NCI-H510A treated with DMSO at 0.1 percent for 48 hours (cell line): ENCODE measurements at places on chromosomes 4 and X.

DNA sequence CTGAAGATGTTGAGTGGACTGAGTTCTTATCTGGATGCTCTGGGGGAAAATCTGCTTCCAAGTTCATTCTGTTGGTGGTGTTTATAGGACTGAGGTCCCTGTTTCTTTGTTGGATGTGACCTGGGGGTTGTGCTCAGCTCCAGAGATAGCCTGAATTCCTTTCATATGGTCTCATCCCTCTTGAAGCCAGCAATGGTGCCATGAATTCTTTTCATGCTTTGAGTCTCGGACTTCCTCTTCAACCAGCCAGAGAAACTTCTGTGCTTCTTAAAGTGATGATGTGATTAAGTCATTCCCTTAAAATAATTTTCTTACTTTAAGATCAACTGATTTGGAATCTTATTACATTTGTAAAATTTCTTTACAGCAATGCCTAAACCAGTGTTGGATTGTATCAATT lies 233.8 kb upstream of the UGT8 start:
- DNase-seq: no peak

DNA sequence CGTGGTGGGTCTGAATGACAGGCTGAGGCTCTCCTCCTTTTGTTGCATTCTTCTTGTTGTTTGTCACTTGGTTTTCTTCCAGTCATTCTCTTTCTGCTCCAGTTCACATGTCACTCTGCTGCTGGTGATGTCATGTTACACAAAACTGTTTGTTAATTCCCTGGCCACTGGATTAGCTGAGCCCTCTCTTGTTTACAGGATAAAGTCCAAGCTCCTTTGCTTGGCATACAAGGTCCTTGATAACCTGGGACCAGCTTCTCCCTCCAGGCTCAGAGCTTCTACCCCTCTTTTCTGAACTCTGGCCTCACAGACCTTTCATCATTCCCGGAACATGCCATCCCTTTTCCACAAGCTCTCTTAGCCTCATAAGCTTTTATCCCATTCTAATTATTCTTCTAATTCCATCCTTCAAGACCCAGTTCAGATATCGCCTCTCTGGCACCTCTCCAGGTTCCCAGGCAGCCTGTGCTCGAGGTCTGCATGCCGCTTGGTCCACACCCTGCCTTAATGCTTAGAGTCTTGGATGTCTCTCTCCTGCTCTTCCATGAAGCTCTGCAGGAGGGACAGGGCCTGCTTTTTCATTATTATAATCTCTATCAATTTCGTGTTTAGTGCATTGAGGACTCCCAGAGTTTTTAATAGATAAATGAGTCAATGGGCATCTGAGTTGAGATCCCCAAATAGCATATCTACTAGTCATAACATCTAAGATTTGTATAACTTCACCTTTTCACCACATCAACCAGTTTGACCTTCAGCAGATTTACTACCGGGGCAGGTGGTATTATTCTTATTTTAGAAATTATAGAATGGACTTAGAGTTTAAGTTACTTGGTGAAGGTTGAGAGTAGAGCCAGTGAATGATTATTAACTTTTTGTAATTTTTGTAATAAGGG lies 98.7 kb downstream of the TMEM131L start:
- no peak for DNase-seq

- DNase-seq: no peak
Observed at GRCh38 chr4:79854856-79855502, 218.1 kb downstream of the ANTXR2 start.

GRCh38 chr4:19399001-19399400 lies 852.7 kb upstream of the SLIT2 start:
- no peak for DNase-seq

GRCh38 chr4:139581096-139581495 lies 25.1 kb upstream of the SETD7 start:
- no peak for DNase-seq

DNA sequence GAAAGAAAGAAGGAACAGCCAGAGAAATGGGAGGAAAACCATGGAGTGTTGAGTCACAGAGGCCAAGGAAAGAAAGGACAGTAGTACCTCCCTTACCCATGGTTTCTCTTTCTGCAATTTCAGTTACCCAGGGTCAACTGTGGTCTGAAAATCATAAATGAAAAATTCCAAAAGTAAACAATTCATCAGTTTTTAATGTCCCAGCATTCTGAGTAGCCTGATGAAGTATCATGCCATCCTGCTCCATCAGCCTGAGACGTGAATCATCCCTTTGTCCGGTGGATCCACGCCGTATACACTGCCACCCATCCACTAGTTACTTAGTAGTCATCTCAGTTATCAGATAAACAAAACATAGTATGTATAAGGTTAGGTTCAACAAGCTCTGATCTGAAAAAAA lies 114.2 kb downstream of the COMMD8 start:
- DNase-seq: no peak

- DNase-seq: no peak
Observed at GRCh38 chr4:157121401-157121800, 45.5 kb downstream of the GLRB start.

GRCh38 chr4:26871611-26872010 lies 11.0 kb downstream of the STIM2 start:
- no peak for DNase-seq

GRCh38 chr4:55291227-55291640 lies 54.8 kb upstream of the SRD5A3 start:
- DNase-seq: no peak

GRCh38 chr4:155809835-155810234 lies 51.0 kb downstream of the GUCY1B1 start:
- DNase-seq: peak; percentile 35

DNA sequence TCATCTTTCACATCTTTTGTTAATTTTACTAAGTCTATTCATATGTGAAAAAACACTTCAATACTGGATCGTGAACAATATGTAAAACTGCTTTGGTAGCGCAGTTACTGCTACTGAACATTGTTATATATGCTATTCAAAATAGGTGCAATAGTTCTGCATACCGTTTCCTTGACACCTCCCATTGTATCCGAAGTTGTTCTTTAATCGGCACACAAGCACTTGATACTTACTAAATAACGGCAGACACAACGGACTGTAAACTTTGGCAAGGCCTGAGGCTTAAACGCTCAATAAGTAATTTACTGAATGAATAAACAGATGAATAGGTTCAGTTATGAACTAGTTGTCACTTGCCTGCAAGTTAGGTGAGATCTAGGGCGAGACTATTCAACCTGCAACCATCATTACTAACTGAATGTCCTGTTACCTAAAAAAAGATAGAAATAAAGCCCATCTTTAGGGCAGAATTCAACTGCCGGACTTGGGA lies 620 bp downstream of the ANAPC10 start:
- no peak for DNase-seq

GRCh38 chr4:107801766-107802211 lies 22.9 kb upstream of the SGMS2 start:
- DNase-seq: no peak

GRCh38 chrX:23246001-23246400 lies 88.6 kb upstream of the PTCHD1 start:
- DNase-seq: no peak

DNA sequence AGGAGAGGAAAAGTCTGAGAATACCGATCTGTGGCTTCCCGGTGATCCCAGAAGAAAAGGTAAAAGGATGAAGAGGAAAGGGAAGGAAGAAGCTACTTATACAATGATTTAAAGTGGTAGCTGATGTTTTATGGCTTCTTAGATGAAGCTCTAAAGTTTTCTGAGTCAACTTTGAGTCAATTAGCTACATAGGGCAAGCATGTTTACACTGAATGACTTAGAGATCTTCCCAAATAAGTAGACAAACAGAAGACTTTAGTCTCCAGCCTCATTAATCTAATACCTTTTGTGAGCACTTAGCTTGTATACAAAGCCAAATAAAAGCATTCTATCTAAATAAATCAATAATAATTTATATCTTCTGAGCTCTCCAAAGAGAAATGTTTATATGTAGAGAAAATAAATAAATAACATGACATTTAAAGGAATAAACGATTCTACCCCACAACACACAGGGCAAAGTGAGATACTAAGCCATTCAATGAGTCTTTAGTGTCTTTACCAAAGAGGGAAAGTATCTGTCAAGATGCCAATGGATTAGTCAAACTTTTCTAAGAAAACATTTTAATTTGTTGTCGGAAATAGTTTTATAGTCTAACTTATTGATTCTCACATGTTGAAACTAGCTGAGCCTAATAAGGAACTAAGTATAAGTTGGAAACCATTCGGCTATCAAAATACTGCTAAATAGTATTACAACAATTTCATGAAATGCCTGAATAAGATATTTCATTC lies 46.0 kb upstream of the TMEM184C start:
- no peak for DNase-seq

DNA sequence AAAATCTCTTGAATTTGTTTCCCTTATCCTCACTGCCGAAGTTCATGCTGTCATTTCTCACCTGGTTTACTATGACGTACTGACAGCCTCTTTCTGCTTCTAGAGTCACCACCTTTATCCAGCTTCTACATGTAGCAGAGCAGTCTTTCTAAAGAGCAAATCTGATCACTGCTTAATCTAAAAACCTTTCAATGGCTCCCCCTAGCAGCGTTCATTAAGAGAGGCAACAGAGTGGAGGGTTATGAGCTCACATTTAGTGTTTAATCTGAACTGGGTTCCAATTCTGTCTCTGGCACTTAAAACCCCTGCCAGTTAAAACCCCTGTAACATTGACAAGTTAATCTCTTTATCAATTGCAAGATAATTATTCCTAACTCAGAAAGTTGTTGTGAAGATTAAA lies 4.4 kb downstream of the RBPJ start:
- DNase-seq: peak; percentile 29

DNA sequence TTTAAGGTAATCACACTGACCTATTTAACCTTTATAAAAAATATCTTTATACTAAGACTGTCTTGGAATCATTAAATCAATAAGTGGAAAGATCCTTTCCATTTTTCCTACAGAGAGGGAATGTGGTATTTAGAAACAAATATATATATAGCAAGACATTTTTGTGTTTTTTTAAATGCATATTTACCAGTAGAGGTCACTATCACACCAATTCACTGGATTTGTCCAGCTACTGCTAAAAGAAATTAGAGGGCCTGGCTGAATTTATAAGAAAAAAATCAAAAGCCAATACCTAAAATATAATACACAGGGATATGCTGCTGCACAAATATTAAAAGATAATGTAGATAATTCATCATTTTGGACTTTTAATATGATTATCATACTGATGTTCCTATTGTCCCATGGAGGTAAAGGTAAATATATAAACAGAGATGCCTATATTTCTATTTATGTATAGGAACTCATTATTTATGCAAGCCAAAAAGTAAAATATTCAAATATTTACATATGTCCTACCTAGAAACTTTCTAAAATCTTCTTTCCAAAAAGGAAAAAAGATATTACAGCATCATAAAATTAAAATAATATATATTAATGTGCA lies 69.5 kb downstream of the PDE5A start:
- peak; percentile 45 for DNase-seq

GRCh38 chr4:77043507-77044136 lies 32.2 kb downstream of the CCNI start:
- DNase-seq: no peak
